ENCODE measurements at places on chromosomes 5 and 9. TPM values are rescaled to one million over a fixed set of nuclear protein-coding genes. Genes with fewer than 3 reads are reported as not detected.

DNAH5 gene
- total RNA-seq: 1.1 TPM

CAMK4 gene
- total RNA-seq: 0.68 TPM

CD180 gene
- 0.75 TPM for total RNA-seq

SLC46A2 gene
- total RNA-seq: not detected

Measured in subcutaneous adipose tissue (tissue), 4 donors.